Effector CD8-positive, alpha-beta T cell (primary cell): ENCODE measurements at places on chromosomes 2 and 18.
A peak's percentile ranks its signal among the peaks of the same experiment; 100 is the strongest.

- no peak for DNase-seq
These were observed 61.2 kb upstream of the SLC39A10 start for GRCh38 chr2:195595825-195596224.

GRCh38 chr2:40097691-40098385, 318.8 kb upstream of the THUMPD2 start:
- no peak for DNase-seq

GRCh38 chr2:230312638-230313037, 14.4 kb upstream of the SP140L start:
- no peak for DNase-seq

- no peak for DNase-seq
These were observed 7.1 kb downstream of the ADAM17 start for GRCh38 chr2:9548506-9548905.

- no peak for DNase-seq
These were observed 830 bp downstream of the DNER start for GRCh38 chr2:229713371-229714079.

DNA sequence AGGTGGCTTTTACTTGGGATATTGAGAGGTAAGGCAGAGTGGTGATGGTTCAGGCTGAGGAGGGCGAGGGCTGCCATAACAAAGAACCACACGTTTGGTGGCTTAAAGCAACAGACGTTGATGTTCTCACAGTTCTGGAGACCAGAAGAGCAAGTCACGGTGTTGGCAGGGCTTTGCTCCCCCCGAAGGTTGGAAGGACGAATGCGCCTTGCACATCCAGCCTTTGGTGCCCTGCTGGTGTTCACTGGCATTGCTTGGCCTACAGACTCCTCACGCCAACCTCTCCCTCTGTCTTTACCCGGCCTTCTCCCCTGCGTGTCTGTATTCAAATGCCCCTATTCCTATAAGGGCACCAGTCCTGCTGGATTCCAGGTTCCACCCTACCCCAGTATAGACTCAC, 125.4 kb downstream of the TPO start:
- DNase-seq, result no peak

GRCh38 chr18:23859466-23860336, 154.9 kb upstream of the TTC39C start:
- DNase-seq, result no peak

- DNase-seq, result no peak
These were observed 123.5 kb downstream of the PRKRA start for GRCh38 chr2:178327516-178327915.

DNA sequence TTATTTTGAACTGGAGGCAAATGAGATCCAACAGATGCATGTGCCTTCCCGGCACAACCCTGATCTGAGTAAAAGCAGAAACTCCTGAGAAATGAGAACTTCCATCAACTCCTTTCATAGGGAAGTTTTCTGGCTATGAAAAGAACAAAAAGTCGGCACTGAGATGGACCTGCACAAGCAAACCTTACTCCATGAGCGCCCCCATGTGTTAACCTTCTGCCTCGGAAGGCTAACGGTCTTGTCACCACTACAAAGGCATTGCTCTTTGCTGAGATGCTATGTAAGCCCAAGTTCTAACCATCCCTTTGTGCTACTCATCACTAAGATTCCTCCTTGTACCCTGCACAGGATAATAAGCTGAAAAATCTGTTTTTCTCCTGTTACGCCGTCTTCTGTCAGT, 57.3 kb upstream of the SULT1C3 start:
- no peak for DNase-seq

GRCh38 chr2:13114391-13114790, 397.7 kb downstream of the TRIB2 start:
- no peak for DNase-seq

- DNase-seq, result no peak
These were observed 230.9 kb upstream of the RGPD4 start for GRCh38 chr2:107595749-107596148.

GRCh38 chr2:201404699-201405280, 46.5 kb downstream of the TRAK2 start:
- DNase-seq, result no peak

DNA sequence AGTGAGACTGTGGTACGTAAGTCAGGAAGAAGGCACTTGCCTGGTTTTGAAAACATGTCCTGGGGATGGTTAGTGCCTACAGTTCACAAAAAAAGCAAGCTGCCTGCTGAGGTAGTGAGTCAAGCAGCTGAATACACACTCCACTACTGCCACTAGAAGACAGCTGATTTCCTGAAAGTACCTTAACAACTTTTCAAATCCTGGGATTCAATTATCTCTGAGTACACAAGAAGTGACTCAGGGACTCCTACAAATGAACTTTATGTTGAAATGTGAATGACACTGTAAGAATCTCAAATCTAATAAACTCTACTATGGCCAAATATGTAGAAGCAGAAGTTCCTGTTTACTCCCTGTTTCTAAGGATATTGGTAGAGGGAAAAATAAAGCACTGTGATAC, 58.0 kb upstream of the ARL5A start:
- DNase-seq, result no peak

DNA sequence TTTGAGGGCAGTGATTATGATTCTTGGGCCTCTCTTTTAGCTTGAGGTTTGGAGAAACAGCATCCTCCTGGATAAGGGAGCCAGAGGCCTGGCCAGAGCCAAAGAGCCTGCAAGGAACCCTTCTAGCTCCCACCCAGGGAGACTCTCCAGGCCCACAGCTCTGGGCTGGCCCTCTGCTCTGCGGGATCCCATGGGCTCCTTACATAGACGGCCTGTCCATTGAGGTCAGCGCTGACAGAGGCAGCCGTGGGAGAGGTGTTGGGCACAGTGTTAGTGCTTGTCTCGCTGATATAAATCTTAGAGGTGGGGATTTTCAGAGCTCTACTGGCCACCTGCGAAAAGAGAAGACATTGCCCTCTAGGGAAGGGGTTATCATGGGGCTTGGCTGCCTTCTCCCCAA, 67.2 kb downstream of the XDH start:
- DNase-seq, result no peak

DNA sequence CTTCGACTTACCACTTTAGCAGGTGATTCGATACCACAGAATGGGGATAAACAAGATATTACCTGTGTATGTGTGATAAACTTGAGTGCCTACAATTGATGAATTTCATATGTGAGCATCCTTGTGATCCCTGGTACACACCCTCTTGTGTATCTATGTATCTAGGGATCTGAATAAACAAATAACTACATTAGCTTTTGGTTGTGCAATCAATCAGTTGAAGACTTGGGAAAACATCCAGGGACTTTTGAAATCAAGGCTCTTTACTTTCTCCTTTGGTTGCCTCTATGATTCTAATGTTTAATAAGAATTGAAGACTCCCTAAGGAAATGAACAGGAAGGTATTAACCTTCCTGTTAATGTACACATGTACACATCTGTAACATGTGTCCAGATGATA, 97.3 kb upstream of the DCC start:
- DNase-seq, result no peak

DNA sequence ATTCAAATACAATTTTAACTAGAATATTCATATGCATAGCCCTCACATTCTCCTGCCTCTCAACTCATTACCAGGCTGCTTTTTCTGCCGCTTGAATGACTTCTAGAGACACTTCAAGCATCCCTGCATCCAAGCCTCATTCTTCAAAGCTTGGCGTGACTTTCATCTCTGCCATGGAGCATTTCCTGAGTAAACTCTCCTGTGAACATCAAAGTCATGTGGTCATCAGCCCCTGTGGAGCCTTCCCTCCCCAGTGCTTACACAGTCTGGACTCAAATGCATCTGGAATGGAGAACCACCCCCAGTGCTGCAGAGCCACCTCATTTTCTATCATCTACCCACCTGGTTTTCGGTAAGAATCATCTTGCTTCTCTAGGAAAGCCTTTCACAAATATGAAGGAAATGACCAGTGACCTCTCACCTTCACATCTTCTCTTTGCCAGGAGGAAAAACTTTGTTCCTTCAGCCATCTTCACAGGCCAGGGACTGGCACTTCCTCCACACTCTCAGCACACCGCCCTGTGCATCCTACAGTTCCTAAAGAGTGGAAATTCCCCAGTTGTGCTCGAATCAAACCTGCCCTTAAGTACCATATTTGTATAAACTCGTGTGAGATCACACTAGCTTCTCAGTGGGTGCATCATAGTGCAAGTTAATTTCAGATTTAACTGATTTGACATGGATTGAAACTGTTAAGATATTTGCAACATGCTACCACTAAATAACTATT, 116.4 kb downstream of the COL6A3 start:
- no peak for DNase-seq

DNA sequence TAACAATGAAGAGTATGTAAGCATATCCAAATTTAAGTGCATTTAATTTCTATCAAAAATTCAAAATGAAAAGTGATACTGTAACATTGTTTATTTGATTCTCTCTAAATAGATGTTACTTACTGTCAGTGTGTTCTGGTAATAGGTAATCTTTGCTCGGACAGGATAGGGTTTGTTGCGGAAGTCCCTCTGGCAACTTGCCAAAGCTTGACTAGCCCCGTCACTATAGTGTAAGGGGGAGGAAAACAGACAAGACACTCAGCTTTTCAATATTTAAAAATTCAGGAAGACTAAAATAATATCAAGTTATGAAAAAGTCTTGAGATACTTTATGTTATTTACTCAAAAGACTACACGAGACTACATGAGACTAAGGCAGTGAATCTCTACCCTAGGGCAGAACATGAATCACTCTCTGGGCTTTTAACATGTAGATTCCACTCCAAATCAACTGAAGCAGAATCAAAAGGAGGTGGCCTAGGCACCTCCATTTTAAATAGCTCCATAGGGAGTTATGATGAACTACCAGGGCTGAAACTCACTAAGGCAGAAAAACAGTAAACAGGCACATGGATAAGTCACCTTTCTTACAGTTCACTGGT, 5.9 kb downstream of the LMAN1 start:
- DNase-seq, result no peak

- no peak for DNase-seq
These were observed at the start of gene ALPI for GRCh38 chr2:232455426-232456255. ALPI (plus strand) TSS chr2:232456153; CDS start chr2:232456200, 47 bp downstream.

DNA sequence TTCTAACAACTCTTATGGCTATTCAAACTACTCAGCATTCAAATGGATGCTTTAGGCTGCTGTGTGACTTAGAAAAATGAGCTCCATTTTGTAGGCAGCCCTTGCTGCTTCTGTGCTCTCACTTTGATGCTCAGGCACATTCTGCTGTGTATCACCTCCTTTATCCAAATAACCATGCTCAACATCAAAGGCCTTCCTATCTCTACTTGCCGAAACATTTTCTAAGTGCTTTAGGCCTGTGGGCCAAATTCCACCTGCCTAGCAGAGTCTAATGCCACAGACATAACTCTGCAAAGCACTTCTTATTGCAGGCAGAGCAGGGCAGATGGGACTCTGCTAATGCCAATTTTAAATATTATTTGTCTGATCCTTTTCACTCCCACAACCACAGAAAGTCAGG, 397.4 kb downstream of the RND3 start:
- DNase-seq, result no peak

- no peak for DNase-seq
These were observed 1.7 kb upstream of the SLC25A12 start for GRCh38 chr2:171895786-171896185.

DNA sequence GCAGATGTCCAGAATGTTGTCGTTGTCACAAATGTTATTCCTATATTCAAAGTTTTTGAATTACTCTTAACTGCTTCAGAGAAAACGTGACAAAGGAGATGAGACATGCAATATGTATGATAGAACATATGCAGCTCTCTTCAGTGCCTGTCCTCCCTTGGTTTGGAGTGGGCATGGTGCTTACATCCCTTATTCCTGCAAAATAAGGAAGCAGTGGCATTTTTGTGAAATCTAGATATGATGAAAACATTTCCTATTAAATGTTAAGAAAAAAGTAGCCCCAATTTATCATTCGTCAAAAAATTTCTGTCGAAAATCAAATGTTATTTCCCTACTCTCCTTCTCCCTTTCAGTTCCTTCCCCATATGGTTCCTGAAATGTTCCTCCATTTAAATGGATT, 457.5 kb upstream of the FANCL start:
- DNase-seq, result no peak

GRCh38 chr2:226873051-226873620, 37.3 kb downstream of the RHBDD1 start:
- no peak for DNase-seq

- DNase-seq, result no peak
These were observed 366.7 kb downstream of the LRRTM4 start for GRCh38 chr2:77155511-77155910.

- peak; percentile 20 for DNase-seq
These were observed 158.3 kb downstream of the LDLRAD4 start for GRCh38 chr18:13376841-13377351.

GRCh38 chr2:43039376-43040080, 186.9 kb downstream of the ZFP36L2 start:
- DNase-seq, result no peak

- no peak for DNase-seq
These were observed 31.1 kb downstream of the PNO1 start for GRCh38 chr2:68188831-68189230.

- DNase-seq, result no peak
These were observed 84.6 kb downstream of the SLC66A3 start for GRCh38 chr2:11239666-11240462.

DNA sequence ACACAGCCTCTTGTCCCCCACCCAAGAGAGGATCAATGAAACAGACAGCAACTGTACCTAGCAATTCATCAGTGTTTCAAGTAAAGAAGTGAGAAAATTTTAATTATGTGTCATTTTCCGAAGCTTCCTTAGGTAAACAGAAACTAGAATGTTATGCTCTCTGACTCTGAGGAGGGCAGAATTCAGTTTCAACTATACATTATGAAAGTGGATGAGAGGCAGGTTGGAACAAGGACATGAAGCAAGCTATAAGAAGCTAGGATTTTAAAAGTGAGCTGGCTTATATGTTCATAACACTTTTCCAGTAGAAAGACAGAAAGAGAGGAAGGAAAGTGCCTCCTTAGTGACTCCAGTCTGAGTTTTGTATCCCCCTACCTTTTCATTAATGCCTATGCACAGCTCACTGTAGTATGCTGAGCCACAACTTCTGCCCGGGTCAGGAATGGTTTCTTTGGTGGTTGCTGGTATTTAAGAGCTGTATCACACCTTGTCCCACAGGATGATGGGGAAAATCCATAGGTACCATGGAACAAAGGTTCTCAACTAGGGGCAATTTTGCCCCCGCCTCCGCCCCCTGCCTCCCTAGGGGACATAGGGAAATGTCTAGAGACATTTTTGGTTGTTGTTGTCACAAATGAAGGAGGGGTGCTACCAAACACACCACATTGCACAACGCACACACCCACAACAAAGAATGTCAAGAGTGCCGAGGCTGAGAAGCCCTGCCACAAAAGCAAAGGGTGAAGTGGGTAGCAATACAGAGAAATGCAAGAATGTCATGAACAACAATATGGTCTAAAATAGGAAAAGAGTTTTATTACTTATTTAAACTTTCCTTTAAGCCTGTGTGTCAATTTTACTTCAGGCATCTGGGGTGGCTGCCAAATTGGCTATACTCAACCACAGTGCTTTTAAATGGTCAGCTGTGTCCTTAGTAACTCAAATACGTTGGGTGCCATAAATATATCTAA, 161.0 kb upstream of the ZFP36L2 start:
- DNase-seq, result no peak

- DNase-seq, result no peak
These were observed 5.7 kb downstream of the GFPT1 start for GRCh38 chr2:69381337-69381737.

- no peak for DNase-seq
These were observed 115.9 kb downstream of the ZFP36L2 start for GRCh38 chr2:43110442-43110871.

- DNase-seq, result no peak
These were observed 8.9 kb downstream of the ANKAR start for GRCh38 chr2:189683348-189683747.

- no peak for DNase-seq
These were observed 1740.2 kb upstream of the CELF4 start for GRCh38 chr18:39305766-39306165.
